ENCODE measurements at places on chromosomes 6 and 20. TPM values are rescaled to one million over a fixed set of nuclear protein-coding genes. Genes with fewer than 3 reads are reported as not detected.

Gene DSP
- 20.1 TPM for total RNA-seq

Gene ETV7
- 2.0 TPM for total RNA-seq

Gene LY86
- total RNA-seq, result not detected

Gene RFX6
- total RNA-seq, result not detected

Gene PSORS1C2
- not detected for total RNA-seq

Gene FOXS1
- 6.3 TPM for total RNA-seq

Gene BCKDHB
- total RNA-seq, result 16.4 TPM

Gene DEFB113
- total RNA-seq, result not detected

Gene BANF2
- not detected for total RNA-seq

Gene WASF1
- 63.9 TPM for total RNA-seq

Gene SRMS
- not detected for total RNA-seq

Gene BPIFB4
- not detected for total RNA-seq

Gene PBOV1
- not detected for total RNA-seq

Gene COQ3
- total RNA-seq, result 9.5 TPM

Gene HLA-DQB1
- 0.51 TPM for total RNA-seq

Gene CABLES2
- 9.8 TPM for total RNA-seq
